ENCODE measurements at places on chromosomes 6 and 20.

DNA sequence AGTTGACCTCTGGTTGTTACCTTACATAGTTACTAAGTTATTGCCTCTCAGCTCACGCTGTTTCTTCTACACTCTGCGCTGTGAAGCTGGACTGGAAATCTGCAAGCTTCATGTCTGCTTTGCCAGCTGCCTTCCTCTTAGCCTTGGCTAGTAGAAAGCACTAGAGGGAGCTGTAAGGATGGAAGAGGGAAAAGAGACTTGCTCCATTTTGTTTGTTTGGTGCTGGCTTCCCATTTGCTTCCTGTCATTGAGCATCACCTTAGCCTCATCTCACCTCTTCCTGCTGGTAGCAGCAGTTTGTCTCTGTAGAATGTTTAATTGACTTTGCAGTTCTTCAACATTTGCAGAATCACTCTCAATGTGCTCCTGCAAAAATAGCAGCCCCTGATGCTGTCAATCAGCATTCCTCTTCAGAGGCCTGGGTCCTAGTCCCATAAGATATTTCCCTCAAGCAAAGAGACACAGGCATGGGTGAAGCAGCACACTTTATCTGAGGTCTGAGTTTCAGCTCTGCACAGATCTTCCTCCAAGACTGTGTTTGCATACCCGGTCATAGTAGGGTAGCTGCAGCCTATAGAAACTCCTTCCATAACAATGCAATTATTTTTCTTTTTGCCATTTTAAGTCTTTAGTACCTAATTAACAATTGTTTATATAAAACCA is 302.2 kb upstream of the EPHA7 start:
- no peak for DNase-seq

GRCh38 chr6:12277386-12277785 is 12.8 kb upstream of the EDN1 start:
- no peak for DNase-seq

DNA sequence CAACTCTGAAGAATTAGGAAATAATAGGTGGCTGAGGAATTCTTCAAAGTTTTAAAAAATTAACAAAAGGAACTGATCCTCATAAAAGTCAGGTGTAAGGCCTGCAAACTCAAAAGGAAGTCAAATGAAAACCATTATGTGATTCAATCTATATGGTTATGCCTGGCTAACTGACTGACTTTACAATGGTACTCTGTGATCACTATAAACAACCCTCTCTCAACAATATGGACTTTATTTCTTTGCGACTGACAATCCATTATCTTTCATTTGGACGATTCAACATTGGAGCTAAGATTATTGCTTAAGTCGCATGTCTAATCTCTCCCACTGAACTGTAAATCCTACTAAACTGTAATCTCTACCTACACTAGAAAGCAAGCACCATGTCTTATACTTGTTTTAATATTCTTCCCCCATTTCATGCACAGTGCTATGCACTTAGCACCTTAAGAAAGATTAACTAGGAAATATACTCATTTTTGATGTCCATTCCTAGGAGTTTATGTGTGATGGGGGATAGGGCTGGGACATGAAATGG is 1.4 kb downstream of the STK38 start:
- DNase-seq: no peak

GRCh38 chr20:48751871-48752270 is 75.9 kb downstream of the PREX1 start:
- DNase-seq: no peak

DNA sequence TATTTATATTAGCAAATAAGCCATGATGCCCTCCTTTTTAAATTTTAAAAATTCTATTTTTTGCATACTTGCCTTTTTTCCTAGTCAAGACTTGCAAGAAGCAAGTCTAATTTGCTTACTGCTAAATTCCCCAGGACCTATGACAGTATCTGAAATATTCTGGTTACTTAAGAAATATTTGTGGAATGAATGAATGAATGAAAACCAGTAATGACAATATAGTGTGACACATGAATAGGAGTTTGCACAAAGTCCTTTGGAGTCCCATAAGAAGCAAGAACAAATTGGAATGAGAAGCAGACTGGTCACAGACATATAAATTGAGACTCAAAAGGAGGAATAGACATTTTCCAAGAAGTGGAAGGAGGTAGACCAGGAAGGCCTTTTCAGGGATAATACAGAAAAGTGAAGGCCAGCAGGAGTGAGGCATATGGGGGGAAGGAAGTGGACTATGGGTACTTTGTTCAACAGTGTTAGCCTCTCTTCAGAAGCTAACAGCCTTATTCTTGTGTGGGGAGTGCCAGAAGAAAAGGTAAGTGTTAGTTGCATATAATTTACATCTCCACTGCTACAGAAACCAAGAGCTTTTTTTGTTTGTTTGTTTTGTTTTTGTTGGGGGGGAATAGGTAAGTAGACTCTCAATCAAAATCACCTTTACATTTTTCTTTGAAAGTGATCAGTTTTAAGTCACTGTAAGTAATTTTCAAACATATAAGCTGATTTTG is 93.6 kb upstream of the FAM184A start:
- DNase-seq: no peak

- no peak for DNase-seq
Observed at GRCh38 chr6:1131285-1132079, 180.4 kb upstream of the FOXQ1 start.

DNA sequence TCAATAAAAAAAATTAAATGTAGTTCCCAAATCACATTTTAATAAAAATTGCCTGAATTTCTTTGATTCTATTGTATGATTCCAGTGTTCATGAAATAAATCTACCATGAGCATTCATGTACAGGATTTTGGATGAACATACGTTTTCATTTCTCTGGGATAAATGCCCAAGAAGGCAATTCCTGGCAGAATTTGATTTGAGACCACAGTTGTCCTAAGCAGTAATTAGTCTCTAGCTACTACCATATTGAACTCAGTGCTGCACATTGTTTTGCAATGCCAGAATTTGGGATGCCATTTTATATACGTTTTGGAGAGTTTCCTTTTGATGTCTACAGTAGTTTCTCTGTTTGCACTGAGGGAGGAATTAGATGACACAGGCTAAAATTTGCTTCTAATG is 265.3 kb upstream of the HS3ST5 start:
- no peak for DNase-seq

- no peak for DNase-seq
Observed at GRCh38 chr20:53834062-53834442, 236.3 kb downstream of the BCAS1 start.

GRCh38 chr6:34005901-34006531 is 139.9 kb downstream of the GRM4 start:
- no peak for DNase-seq

- DNase-seq: peak; percentile 18
Observed at GRCh38 chr6:39471954-39472659, 149.6 kb upstream of the KCNK16 start.

DNA sequence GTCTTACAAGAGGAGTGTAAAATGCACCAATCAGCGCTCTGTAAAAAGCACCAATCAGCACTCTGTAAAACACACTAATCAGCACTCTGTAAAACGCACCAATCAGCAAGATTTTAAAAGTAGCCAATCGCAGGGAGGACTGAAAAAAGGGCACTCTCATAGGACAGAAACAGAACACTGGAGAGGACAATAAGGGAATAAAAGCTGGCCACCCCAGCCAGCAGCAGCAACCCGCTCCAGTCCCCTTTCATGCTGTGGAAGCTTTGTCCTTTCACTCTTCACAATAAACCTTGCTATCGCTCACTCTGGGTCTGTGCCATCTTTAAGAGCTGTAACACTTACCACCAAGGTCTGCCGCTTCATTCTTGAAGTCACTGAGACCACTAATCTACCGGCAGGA is 1.7 kb upstream of the AIG1 start:
- DNase-seq: no peak

- DNase-seq: no peak
Observed at GRCh38 chr6:26268659-26269402, 96.2 kb upstream of the BTN3A2 start.

DNA sequence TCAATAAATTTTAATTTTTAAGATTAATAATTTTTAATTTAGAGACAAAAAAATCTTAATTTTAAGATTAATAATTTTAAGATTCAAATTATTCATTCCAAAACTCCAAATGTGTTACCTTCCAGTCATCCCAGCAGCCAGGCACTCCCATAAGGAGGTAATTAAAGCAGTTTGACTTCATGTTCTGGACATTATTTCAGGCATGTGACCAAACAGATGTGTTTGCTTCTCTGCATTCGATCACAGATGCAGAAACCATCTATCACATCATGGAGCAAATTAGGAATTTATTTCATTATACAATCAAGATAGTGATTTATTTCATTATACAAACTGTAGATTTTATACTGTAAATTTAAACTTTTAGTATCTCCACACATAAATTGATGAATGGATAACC is 150.3 kb downstream of the AKAP7 start:
- DNase-seq: no peak

- no peak for DNase-seq
Observed at GRCh38 chr6:4280031-4280430, 144.7 kb upstream of the ECI2 start.

DNA sequence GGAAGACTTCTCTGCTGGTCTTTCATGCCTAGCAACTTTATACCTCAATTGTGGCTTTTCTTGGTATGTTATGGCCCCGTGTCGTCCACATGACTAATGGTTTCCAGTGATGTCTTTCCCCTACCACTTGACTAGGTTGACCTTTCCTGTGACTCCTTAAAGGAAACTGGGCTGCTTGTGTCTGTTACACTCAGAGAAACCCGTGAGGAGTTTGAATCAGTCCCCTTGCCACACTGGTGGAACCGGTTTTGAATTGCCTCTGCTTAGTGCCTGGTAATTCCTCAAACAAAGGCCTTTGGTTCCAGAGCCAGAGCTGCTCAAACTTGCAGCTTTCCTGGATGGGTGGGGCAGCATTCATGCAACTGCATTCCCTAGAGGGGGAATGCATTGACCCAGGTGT is 21.9 kb downstream of the ECT2L start:
- peak; percentile 34 for DNase-seq

DNA sequence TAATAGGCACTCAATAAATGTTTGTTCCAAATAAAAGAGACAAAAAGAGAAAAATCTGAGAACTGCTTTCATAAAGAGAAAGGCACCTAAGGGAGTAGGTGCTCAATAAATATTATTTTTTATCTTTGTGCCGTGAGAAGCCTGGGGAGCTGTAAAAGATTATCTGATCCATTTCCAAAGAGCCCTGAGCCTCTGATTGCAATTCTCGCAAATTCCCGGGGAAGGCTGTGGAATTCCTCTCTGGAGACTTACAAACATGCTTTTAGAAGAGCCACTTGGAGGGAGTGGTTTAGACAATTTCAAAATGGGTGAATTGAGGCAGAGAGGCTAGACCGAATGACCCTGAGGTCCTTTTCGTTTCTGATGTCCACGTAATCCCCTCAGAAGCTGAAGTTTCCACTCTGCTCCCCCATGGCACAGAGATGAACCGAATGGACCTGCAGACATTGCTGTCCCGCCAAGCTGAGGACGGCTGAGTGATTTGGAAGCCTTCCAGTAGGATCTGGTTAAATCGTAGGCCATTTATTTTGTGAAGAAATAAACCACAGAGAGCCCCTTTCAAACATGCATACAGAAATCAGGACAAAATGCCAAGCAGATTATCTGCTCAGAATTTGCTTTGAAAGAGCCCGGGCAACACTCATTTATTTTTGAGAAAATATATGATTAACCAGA is 77.8 kb downstream of the PKHD1 start:
- DNase-seq: no peak

- peak; percentile 51 for DNase-seq
Observed at GRCh38 chr6:144285798-144286502, 815 bp downstream of the UTRN start.

DNA sequence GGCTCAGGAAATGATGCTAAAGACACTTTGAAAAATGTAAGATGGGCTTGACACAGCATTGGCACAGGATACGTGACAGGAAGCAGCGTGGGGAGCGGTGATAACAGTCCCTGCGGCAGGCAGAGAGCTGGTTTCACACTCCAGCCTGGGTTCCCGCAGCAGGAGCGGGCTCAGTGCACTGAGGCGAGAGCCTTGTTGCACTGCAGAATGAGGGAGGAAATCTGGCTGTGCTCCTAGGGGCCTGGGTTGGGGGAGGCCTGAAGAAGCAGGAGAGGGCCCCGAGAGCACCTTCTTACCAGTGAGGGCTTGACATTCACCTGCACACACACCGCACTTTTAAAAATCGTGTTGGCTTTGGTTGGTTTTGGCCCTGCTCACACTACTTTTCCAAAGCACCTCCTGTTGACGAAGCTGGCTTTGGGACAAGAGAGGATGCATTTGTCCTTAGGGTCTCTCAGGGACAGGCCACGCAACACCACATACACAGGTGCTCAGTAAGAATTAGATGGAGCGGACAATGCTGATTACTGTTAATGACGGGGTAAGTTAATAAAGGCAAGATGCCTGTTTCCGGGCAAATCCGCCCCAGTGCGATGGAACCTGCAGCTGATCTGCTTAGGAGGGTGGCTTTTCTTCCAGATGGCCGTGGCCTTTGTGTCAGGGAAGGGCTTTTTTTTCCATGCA is 49.4 kb upstream of the ARMC2 start:
- DNase-seq: no peak

DNA sequence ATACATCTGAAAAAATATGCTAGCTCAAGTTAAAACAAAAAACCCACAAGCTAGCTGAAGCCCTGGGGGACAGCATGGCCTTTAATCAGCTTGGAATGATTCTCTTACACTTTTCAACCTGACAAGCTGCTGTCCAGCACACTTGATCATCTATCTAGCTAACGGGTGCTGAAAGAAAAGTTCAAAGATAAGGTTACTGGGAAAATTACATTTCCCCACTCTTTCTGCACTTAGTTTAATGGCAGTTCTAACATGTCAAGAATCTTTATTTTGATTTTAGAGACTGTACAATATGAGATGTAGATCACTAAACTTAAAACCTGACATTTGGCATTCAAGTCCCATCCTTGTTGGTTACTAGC is 53.4 kb downstream of the STK4 start:
- no peak for DNase-seq

GRCh38 chr6:76351275-76351674 is 278.8 kb upstream of the IMPG1 start:
- DNase-seq: no peak

DNA sequence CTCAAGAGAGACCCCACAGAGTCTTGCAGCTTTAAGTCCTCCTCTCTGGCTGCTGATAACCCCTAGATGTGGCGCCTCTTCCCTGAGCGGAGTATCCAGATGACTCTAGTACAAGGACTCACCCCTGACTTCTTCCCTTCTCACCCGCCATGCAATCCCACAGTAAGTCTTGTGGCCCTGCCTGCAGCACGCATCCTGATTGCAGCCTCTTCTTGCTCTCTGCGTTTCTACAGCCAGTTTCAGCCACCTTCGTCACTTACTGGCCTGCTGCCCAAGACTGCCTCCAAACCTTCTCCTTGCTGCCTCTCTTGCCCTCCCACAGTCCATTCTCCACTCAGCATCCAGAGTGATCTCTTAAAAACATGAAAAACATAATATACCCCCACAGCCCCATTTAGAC is 2.4 kb upstream of the RPP40 start:
- DNase-seq: no peak
